ENCODE measurements at places on chromosomes 3 and 15.
A peak's percentile ranks its signal among the peaks of the same experiment; 100 is the strongest.

DNA sequence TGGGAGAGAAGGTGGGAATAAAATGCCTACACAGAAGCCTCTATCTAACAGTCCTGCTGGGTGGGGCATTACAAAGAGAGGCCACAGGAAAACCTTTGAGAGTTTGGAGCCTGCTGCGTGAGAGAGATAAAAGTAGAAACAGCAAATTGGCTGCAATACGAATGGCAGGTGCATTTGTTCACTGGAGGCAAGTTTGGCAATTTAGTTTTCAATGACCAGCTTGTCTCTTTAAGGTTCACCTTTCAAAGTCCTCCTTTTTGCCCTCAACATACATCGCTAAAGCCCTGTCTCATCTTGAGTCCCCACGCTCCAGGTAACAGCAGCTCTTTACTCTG, 405.7 kb downstream of the LSAMP start:
- DNase-seq, result no peak

DNA sequence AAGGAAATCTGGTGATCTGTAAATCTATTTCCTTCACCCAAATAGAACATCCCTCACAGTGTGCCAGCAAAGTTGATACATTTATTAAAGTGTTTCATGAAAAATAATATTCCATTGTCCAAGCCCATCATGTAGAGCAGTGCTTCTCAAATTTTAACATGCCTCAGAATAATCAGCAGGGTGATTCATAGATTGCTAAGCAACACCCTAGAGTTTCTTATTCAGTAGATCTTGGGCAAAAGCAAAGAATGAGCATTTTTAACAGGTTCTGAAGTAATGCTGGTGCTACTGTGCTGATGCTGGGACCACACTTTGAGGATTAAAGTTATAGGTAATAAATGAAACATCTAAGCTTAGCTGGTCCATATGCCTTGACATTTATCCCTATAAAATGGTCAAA, 210.5 kb downstream of the ZIC4 start:
- no peak for DNase-seq

DNA sequence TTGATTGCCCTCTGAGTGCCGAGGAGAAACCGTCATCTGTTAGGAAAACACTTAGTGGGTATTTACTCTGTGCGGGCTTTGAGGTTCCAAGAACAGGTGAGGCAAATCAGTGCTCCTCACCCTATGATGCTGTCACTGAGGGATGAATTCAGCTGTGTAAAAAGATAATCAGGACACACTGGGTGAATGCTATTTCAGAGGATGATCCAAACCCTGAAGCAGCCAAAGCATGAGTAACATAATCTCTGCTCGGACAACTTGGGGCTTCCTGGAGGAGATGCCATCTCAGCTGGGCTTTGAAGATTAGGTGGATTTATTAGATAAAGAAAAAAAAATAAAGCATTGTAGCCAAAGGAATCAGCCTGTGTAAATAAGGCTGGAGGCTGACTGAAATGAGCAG, 10.5 kb upstream of the GADL1 start:
- no peak for DNase-seq

- DNase-seq, result no peak
These were observed 89.8 kb downstream of the LRRC3B start for GRCh38 chr3:26712211-26713026.

DNA sequence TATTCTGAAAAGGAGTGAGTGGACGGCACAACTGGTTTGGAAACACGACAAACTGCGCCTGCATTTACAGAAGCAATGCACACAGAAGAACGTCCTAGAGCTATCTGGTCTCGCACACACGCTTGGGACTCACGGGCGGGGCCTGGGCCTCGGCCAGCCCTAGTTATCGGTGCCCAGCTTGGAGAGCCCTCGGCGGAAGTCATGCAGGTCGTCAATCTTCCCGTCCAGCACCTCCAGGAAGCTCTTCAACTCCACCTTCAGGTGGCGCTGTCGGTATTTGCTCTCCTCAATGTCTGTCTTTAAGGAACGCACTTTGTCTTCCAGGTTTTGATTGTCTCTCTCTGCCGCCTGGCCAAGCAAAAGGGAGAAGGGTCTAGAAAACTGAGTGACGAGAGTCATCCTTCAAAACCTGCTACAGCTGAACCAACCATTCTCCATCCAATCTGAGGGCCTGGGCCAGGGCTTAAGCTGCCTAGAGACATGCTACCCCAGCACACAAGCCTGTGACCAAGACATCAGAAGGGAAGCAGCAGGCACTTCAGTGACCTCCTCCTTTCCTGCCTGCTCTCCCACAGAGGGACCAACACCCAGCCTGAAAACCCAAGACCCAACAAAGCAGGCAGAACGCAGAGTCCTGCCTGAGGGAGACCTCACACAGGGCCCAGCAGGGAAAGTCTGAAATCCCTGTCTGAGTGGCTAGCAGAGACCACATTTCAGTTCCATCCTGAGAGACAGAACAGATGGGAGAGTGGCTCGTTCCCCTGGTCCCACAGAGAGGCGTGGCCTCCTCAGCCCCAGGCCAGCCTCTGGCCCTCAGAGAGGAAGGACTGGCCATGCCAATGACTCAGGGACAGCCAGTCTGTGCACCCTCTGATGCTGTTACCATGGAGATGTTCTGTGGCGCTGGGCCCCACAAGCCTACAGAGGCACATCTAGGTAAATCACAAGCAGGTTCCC, 40.4 kb downstream of the WHAMM start:
- peak; percentile 10 for DNase-seq

DNA sequence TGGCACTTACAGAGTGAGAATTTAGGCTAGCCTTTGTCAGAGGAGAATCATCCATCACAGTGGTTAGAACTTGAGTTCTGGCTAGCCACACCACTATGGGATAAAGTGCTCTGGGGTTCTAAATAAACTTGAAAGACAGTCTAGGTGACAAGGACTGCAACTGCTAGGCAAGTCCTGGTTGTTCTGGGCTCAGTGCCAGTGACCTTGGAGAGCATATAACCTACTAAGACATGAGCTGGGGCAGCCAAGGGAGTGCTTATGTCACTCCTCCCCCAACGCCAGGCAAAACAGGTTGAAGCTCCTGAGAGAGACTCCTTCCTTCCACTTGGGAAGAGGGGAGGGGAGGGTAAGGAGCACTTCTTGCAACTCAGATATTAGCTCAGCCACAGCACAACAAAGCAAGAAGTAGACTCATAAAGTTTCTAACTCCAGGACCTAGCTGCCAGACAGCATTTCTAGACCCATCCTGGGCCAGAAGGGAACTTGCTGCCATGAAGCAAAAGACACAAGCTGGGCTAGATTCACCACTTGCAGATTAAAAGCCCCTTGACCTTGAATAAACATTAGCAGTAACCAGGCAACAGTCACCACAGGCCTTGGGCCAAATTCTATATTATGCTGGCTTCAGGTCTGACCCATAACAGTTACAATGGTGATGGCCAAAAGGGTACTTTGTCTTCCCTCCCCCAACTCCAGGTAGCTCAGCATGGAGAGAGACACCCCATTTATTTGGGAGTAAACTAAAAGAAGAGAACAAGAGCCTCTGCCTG, 963.7 kb downstream of the PLOD2 start:
- DNase-seq, result no peak

- no peak for DNase-seq
These were observed 265.4 kb upstream of the ARHGEF26 start for GRCh38 chr3:153855772-153856171.

- no peak for DNase-seq
These were observed 110.8 kb downstream of the NR2E3 start for GRCh38 chr15:71921191-71921590.

DNA sequence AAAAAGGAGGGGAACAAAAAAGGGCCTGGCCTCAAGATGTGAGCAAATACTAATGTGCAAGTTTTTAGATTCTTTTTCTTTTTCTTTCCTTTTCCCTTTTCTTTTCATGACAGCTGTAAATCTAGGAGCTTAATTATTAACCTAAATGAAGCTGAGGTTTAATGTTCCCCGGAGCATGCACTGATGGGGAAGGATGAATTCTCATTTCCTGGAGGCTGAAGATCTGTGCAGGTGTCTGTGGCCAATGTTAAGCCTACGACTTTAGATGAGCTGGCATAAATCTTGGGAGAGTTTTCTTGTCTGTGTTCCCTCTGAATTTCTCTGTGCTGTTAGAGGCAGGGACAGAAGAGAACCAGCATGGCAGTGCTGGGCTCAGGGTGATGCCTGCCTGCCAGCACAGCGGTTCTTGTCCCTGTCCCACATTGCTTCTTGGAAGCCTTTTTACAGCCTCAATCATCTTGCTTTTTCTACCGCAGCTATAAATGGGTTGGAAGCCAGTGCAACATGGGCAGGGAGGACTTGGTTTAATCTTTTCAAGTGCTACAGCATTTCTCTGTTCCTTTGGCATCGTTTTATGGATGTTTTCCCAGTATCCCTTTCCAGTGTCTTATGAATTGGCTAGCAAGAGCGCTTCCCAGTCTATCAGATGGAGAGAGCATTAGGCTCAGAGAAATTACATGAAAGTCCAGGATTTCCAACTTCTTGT, 119.1 kb downstream of the ATG7 start:
- DNase-seq, result no peak

- DNase-seq, result no peak
These were observed 3.7 kb upstream of the PLXNB1 start for GRCh38 chr3:48433472-48434118.

DNA sequence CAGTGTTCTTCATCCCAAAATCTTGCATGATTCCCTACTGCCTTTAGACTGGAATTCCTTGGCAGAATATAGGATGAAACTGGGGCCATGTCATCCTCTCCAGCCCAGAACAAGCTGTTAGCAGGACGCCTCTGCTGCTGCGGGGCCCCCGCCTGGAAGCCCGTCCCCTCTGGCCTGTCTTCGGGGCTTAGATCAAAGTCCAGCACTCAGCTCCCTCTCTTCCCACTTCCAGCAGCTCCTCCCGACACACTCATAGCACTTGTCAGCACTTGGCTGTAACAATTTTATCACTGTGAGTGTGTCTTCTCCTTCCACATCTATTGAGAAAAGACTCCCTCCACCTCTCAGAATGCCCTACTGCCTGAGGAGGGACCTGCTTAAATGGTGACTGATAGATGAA, 112.0 kb upstream of the HACD2 start:
- no peak for DNase-seq

DNA sequence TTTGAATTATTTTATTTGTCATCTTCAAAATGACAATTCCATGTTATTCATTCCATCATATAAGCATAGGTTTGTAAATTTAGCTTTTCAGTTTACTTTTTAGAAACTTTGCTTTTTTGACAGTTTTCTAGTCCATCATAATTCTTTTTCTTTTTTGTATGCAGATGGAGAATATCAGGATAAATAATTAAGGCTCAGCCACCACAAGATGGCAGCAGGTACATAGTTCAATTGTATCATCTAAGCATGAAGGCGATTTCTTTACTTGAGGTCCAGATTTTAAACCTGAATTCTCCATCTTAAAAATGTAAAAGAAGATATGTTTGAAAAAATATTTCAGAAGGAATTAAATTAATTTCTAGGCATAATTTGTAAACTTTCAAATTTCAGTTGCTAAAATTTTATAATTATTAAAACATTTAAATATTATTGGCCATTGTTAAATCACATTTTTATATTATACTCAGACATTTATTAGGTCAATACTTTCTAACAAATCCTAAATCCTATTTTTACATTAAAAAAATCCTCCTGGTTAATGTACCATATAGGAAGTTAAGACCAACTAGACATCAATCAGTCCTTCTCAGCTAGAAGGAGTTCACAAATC, 15.1 kb downstream of the PLSCR5 start:
- DNase-seq, result no peak

GRCh38 chr3:119338754-119339153, 44.6 kb downstream of the ARHGAP31 start:
- no peak for DNase-seq

- no peak for DNase-seq
These were observed 270.7 kb upstream of the THRB start for GRCh38 chr3:24765399-24765798.

- DNase-seq, result no peak
These were observed 175.7 kb upstream of the ADAMTS9 start for GRCh38 chr3:64863226-64864212.

- no peak for DNase-seq
These were observed 37.6 kb upstream of the WNT5A start for GRCh38 chr3:55524565-55525244.

DNA sequence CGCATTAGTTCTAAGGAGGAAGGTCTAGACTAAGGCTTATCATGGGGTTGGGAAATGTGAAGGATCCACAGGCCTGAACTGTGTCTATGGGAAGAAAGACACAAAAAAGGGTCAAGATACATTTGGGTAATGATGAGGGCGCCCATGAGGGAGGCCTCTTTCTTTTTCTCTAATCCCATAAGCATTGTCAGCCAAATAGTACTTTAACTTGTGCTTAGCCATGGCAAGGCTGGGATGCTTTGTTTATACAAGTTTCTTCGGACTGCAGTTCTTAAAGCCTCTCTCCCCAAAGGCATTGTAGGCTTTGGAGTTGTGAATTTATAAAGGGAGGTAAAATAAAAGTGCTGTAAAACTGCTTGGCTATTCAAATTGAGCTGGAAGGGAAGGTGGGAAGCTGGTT, 23.4 kb downstream of the ARMC8 start:
- no peak for DNase-seq

DNA sequence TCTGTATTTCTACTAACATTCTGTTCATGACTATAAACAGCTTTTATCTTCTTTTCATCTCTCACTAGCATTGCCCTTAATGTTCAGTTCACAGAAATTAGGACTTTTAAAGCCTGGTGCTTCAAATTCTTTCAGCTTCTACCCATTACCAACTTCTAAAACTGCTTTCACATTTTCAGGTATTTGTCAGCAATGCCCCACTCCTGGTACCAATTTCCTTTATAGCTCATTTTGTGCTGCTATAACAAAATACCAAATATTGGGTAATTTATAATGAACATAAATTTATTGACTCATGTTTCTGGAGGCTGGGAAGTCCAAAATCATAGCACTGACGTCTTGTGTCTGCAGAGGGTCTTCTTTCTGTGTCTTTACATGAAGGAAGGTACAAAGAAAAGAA, 753.1 kb upstream of the CCDC54 start:
- no peak for DNase-seq

Measured in activated naive CD8-positive, alpha-beta T cell treated with anti-CD3 and anti-CD28 coated beads, Interleukin-2, amount 50 U/mL, for 16 hours (primary cell).